ENCODE measurements at places on chromosomes 6 and 20.

DNA sequence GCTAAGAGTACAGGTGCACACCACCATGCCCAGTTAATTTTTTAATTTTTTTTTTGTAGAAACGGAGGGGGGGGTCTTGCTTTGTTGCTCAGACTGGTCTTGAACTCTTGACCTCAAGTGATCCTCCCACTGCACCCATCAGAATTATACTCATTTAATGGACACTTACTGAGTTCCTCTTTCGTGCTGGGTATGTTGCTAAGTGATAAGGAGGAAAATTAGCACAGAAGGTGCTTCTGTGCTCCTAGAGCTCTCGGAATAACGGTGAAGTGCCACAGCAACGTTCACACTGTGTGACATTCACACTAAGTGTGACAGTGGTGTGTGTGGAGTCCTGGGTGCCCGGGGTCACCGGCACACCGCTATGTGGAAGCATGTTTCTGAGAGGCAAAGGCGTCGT lies 32.1 kb upstream of the BMP6 start:
- DNase-seq, result no peak

- no peak for DNase-seq
Observed at GRCh38 chr6:26230351-26230750, 134.6 kb upstream of the BTN3A2 start.

GRCh38 chr6:28212510-28213212 lies 12.4 kb upstream of the ZSCAN9 start:
- DNase-seq, result peak; percentile 28

DNA sequence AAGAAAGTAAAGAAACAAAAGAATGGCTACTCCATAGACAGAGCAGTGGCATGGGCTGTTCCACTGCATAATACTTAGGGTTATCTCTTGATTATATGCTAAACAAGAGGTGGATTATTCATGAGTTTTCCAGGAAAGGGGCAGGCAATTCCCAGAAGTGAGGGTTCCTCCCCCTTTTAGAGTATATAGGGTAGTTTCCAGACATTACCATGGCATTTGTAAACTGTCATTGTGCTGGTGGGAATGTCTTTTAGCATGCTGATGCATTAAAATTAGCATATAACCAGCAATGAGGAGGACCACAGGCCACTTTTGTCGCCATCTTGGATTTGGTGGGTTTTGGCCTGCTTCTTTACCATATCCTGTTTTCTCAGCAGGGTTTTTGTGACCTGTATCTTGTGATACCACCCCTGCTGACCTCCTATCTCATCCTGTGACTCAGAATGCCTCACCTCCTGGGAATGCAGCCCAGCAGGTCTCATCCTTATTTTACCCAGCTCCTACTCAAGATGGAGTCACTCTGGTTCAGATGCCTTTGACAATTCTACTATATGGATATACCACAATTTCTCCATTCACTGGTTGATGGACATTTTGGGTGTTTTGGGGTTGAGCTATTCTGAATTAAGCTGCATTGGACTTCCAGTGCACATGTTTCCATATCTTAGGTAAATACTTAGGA lies 280.6 kb downstream of the FARS2 start:
- DNase-seq, result no peak

DNA sequence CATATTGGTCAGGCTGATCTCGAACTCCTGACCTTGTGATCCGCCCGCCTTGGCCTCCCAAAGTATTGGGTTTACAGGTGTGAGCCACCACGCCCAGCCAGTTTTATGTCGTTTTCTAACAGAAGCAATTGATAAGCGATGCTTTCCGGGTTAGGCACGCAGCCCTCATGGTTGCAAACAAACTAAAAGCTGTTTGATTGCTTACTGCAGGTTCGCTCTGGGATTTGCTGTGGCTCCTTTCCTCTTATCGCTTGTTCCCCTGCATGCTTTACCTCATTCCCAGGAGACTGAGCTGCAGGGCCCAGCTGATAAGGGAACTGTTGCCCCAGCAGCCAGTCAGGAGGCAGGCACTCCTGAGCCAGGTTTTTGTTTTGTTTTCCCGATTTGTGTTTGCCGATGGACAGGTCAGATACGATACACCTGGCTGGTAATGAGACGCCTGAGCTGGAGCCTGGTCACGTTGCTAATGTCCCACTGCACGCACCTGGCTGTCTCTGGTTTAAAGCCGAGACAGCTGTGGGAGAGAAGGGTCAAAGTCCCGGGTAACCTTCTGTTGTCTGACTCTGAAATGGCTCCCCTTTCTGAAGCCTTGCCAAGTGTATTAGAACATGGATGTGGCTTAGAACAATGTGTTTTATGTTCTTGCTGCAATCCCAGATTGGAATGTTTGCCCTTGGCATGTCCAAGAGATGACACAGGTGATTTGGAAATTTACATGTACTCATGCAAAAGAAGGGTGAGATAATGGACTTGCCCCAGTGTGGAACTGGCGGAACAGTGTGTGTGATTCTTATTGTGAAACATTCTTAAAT lies 19.9 kb downstream of the DSP start:
- no peak for DNase-seq

GRCh38 chr6:154515826-154516225 lies 5.3 kb upstream of the CNKSR3 start:
- DNase-seq, result no peak

GRCh38 chr20:47183367-47183766 lies 173.1 kb downstream of the ZMYND8 start:
- DNase-seq, result no peak

GRCh38 chr6:24504649-24505586 lies 10.1 kb downstream of the ALDH5A1 start:
- DNase-seq, result no peak

GRCh38 chr6:159969204-159969912 lies 476 bp downstream of the IGF2R start:
- no peak for DNase-seq

- no peak for DNase-seq
Observed at GRCh38 chr6:1984346-1984994, 260.9 kb downstream of the GMDS start.

- DNase-seq, result no peak
Observed at GRCh38 chr20:24765316-24766142, 183.5 kb upstream of the CST7 start.

DNA sequence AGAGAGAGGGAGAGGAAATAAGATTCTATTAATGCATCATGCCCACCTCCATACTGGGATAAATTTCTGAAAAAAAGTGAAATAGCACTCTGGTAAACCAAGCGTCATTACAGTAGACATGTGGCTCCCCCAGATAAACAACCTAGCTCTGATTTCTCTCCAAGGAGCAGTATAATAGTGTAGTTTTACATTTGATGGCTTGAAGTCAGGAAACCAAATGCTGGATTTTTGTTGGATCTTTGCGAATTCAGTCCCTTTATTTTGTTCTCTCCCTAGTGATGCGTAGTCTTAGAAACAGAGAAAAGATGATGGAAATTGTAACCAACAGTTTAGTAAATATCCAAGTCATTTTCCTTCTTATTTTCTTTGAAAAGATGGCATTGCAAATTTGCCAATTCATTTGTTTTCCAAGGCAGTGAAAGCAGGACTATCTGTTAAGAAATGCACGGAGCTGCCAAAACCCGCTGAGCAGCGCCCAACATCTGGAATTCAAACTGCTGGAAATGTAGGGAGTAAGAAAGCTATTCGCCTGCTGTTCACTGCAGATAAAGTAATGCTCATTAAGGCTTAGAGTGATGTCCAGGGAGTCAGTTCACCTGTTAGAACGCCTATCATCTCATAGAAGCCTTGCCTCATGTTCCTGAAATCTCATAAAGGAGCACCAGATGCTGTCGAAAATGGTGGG lies 85.7 kb upstream of the DOK5 start:
- no peak for DNase-seq

DNA sequence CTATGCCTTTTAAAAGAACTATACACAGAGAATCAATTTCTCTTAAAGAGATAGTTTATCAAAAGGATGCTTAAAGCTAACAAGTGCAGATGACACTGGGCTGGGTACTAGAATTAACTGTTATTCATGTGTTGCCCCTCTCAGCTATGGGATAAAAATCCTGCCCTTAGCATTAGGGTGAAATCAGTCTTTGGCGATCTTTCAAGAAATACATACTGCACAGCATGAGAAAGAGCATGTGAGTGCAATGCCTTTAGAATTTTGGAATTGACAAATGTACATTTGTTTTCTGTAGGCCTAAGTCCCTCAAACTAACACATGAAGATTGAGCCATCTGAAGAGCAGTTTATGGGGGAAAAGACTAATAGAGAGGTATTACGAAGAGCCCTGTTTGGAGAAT lies 115.4 kb downstream of the ZFP64 start:
- DNase-seq, result no peak

GRCh38 chr6:158783851-158784250 lies 35.3 kb downstream of the EZR start:
- no peak for DNase-seq

DNA sequence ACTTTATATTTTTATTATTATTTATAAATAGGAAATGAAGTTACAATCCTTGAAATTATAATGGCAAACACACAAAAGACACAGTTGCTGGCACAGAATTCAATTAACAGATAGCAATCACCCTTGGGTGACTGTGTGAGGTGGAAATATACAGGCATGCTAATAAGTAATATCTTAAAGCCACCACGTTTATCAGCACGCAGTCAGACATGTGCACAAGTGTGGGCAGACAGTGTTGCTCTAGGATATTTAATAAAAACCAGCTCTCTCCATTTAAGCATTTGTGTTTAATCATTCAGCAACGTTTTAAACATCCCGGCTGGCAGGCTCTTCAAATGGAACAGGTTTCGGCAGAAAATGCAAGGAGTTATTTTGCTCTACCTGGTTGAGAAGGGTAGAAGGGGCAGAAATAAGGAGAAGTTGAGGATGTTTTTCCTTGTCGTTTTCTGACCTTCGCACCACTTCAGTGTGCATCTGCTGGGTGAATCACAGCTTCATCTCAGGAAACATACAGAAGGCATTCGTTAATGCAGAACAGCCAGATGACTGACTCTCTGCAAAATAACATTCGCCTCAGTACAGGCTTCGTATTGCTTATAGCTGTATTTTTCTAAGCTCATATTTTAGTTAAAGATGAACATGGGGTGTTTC lies 585.1 kb downstream of the QKI start:
- no peak for DNase-seq

DNA sequence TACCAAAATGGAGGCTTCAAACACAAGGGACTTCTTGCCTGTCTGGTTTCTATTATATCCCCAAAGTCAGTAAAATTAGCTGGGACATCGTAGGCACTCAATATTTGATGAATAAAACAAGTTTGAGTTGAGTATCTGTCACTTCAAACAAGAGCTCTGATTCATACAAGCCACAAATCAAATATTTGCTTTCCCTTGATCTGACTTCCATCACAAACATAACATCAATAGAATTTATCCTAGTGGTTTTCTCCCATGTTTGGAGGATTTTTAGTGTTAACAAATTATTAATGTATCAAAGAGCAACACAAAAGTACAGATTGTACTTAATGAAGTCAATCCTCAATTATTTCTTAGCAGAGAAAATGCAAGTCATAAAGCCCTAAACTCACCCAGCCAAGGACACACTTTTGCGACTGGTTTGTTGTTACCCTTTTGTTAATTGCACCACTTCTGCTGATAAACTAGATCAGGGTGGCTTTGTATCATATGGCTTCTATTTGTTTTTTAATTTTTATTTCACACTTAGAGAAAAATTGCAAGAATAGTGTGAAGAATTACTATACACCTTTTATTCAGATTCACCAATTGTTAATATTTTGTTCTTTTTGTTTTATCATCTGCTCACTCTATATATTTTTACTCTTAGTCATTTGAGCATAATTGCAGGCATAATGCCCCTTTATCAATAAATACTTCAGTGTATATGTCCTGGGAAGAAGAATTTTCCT lies 117.4 kb upstream of the PRDM1 start:
- no peak for DNase-seq

GRCh38 chr6:139448051-139448649 lies 73.7 kb upstream of the CITED2 start:
- DNase-seq, result no peak

DNA sequence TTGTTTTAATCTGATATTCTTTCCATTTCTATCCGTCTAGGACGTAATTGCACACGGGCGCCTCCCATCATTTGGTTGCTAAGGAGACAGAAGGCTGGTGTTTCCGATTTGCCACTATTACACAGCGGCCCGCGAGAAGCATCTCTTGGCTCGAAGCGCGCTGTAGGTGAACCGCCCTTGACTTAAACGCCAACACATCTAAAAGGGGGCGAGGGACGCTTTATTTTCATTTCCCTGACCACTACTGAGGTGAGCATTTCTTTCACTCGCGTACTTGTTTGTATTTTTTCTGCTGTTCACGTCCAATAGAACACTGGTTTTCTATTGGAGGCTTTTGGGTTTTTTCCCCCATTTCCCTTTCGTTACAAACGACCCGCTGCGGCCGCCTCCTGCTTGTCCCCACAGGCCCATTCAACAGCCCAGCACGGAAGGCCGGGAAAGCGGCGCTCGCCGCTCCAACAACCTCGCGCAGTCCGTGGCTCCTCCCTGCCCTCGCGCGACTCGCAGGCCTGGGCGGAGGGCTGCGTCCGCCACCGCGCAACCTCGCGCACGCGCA lies 505 bp upstream of the WRNIP1 start:
- DNase-seq, result peak; percentile 66

DNA sequence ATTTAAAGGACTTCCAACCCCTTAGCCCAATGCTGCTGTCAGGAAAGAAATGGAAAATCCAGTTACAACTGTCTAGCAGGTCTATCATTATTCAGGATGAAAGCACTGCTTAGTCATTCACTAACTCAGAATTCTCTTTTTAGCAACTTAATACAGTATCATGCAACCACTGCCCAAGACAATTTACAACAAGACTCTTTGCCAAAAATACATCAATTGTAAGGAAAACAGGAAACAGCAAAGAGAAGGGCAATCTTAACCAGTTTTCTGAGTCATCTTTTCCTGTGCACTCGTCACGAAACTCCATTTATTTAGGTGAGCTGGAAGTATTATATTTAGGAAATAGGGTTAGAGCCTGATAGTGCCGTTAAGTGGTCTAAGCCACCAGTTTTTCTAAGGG lies 1197.7 kb upstream of the CITED2 start:
- no peak for DNase-seq

DNA sequence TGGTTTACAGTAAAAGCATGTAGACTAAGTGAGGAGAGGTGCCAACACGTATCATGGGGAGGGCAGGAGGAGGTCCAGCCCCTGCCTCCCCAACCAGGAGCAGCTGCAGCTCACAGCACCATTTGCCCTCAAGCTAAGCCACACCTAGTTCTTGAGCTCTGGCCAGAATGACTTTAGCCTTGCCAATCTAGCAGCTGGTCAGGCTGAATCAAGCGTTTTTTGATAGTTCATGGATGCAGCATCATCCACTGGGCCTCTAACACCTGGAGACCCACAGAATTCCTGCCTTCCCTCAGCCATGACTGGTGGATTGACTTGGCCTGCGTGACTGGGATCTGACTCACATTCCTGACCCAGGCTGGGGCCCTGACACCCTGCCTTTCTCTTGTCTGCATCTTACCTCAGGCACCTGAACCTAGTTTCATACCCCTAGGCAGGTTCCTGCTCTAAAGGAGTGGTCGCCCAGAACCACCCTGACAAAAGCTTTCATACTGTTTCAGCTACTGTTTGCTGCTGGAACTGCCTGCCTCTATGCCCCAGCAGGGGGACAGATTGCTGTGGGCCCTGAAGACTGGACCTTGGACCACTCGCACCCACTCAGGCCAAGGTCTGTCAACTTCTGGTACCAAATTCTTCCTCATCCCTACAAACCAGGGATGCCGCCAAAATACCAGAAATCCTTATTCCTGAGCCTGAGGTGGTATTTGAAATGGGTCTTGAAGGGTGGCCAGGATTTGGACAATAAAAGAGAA lies 122.3 kb downstream of the QRSL1 start:
- no peak for DNase-seq

GRCh38 chr6:144568241-144568640 lies 283.1 kb downstream of the UTRN start:
- DNase-seq, result no peak

GRCh38 chr6:157224178-157224950 lies 99.0 kb downstream of the TMEM242 start:
- DNase-seq, result no peak

Measured in NCI-H1930 (cell line).